ENCODE measurements at places on chromosomes 5 and 9.

DNA sequence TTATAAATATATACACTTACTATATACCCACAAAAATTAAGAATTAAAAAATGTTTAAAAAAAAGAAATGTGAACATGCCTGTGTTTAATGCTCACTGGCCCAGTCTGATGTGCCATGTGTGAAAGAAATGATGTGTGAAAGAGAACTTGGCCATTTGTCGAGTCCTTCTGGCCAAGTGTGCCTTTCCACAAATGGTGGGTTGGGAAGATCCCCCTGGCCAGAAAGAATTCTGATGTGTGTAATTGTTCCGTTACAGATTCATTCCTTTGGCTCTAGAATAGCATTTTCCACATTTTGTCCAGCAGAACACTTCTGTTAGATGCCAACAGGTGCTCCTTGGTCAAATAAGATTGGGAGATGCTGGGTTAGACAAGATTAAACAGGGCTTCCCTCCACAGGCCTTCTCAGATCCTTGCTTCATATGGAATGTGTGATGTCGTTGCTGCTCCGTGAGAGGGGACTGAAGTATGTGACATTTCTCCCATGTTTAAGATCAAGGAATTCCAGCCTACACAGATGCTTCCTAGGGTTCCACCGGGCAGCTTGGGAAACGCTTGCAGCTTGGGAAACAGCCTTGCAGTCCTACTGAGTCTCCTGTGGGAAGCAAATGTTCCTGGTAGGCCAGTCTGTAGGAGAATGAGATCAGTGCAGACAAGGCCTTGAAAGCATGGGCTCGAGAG is 32.1 kb downstream of the GDNF start:
- no peak for DNase-seq

DNA sequence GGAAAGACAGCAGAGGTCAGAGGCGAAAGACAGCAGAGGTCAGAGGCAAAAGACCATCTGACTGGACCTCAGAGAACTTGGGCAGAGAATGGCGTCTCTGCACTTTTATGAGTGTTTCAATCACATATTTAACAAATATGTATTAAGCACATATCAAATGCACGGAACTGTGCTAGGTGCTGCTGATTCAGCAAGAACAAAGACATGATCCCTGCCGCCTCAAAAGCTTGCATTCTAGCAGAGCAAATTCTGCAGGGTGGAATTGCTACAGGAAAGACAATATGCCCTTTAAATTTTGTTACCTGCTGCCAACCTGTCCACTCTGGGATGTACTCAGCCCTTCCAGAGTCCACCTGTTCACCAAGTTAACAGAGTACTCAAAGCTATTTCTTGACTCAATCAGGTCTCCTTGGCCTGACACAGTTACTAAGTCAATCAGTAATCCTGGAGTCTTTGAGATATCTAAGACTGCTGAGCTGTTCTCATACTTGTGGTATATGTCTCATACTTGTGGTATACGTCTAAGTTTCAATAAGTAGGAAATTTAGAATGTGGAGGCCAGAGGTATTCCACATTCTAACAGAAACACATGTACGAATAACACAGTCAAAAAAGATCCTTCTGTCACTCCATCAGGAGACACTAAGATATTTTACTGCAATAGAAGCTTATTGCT is 131.8 kb downstream of the GNAQ start:
- DNase-seq: peak; percentile 77

- DNase-seq: no peak
Measured at GRCh38 chr5:108720391-108720790, 27.3 kb upstream of the FER start.

DNA sequence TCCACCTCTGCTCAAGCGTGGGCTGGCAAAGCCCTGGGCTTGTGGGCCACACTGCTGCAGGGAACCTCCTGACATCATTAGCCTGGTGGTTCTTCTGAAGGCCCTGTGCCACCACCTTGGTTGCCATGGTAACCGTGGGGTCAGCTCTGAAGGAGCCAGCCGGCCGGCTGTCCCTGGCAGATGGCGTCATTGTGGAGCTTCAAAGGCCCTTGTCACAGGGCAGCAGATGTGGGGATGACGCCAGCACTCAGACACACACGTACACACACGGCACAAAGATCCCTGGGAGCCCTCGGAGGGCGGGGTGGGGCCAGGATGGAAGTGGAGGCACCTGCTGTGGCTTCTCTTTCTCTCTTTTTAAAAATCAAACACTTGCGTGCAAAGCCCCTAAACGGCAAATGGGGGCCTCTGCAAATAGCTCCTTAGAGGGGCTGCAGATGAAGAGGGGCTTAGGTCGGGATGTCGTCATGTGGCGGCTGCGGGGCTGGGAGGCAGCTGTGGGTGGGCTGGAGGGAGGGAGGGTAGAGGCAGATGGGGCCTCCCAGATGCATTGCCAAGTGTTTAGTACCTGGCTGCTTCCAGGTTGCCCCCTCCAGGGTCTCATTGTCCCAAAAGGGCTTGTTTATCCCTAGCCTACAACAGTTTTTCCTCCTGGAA is 19.5 kb upstream of the RPL26L1 start:
- peak; percentile 59 for DNase-seq

- DNase-seq: no peak
Measured at GRCh38 chr5:76612942-76613341, 10.3 kb downstream of the F2RL2 start.

GRCh38 chr5:160233215-160233614 is 3.9 kb downstream of the FABP6 start:
- DNase-seq: peak; percentile 26

- no peak for DNase-seq
Measured at GRCh38 chr5:11363631-11364178, 540.5 kb downstream of the CTNND2 start.

- peak; percentile 29 for DNase-seq
Measured at GRCh38 chr5:51345106-51345505, 38.1 kb upstream of the ISL1 start.

DNA sequence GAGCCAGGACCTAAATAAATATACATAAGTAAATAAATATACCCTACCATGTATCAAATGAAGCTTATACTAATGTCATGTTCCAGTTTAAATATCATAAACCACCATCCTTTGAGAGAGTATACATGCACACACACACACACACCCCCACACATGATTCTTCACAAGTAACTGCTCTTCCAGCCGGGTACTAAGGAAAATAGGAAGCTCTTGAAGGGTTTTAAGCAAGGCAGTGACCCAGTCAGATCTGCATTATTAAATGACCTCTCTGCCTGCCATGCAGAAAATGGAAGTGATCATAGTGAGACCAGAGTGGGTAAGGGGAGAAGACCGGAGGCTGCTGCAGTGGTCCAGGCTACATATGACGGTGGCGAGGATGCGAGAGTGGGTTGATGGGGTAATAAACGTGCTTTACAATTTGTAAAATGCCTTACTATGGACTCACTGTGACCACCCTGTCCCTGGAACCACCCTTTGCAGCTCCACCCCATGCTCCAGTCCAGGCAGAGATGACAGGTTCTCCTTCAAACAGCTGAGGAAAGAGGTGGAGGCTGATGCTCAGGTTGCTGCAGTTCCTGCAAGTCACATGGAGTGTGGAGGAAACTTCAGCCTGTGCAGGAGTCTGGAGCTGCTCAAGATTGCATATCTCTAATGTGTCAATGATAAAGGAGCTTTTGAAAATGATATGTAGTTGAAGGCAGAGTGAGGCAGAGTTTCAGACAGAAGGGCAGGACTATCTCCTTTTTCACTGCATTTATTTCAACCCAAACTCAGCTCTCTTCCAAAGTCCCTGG is 38.8 kb upstream of the NDFIP1 start:
- DNase-seq: no peak

GRCh38 chr9:69645488-69645887 is 26.7 kb downstream of the APBA1 start:
- DNase-seq: no peak

DNA sequence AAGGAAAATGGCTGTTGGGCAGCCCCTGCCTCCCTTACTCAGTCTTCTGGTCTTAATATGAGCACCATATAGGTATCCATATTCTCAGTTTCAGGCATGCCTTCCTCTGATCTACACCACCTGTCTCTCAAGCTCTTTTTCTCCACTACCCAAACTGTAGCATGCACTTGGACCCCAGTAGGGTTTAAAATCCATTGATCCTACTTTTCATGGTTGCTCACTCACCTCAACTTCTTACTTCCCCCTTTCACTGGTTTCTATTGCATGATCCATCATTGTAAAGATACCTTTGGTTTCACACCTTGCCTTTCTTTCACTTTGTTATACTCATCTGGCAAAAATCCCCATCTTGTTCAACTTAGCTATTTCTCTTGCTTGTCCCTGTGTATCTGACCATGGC is 159.4 kb downstream of the KDM4C start:
- no peak for DNase-seq

- DNase-seq: peak; percentile 15
Measured at GRCh38 chr5:144504929-144505577, 334.4 kb downstream of the KCTD16 start.

DNA sequence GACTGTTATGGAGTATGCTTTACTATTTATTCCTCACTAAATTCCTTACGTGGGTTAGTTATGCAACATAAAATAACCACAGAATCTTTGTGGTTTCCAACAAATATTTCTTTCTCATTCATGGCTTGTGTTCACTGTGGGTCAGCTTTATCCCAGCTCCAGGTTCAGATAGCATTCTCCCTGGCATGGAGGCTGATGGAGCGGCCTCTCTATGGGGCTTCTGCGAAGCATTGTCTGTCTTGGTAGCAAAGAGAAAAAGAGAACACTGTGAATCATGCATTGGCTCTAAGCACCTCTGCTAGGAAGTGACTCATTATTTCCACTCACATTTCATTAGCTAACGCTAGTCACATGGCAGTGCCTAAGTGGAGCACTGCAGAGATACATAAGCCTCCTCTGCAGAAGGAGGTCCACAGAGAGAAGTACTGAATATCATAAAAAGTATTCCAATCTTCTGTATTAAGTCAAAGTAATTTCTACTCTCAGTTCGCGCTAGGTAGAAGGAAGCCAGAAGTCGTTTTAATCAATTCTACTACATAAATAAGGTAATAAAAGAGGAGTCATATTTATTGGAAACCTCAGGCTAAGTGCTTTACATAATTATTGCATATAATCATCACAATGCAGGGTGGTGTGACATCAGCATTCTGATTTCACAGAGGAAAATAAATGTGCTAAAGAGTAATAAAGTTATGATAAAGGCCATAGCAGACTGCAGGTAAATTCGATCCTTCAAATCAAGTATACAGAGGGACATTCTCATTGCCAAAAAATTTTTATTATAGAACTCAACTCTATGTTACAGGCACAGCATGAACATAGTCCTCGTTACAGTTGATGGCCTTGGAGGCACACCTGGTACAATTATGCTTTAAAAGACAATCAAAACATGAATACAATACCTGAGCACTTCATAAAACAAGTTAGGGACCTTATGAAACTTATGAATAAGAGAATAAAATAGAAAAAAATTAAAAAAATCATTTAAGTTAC is 531.1 kb downstream of the CETN3 start:
- DNase-seq: peak; percentile 59

GRCh38 chr5:140113180-140113698 is 670 bp upstream of the PURA start:
- DNase-seq: peak; percentile 36

- no peak for DNase-seq
Measured at GRCh38 chr5:143019614-143020515, 249.7 kb downstream of the ARHGAP26 start.

DNA sequence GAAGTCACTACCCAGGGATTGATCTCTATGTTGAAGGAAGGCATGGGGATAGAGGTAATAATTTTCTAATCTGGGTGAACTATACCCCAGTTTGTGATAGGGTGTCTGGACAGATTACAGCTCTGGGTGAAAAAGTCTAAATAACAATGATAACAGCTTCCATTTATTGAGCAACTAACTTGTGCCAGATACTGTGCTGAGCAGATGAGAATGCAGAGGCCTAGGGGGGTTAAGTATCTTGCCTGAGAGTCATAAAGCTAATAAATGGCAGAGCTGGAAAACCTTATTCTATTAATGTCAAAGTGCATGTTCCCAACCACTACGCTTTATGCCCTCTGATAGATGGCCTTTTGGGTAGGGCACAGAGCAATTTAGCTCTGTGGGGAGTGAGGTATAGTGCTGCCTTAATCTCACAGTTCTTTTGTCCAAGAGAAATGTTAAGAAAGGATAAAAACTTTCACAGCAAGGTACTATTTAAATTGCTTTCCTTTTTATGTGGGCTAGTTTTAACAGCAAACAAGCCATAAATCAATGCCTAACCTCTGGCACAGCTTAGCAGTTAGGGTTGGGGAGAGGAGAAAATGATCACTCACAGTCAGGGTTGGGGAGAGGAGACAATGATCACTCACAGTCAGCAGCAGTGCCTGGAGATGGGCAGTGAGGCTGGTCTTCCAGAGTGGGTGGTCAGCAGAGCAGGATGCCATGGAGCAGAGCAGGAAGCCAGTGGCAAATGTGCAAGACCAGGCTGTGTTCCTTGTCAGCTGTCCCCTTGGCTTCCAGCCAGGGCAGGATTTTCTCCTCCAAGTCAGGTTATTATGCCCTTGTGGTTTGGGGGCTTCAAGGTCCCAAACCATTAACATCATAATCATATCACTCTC is 187.0 kb downstream of the CARTPT start:
- DNase-seq: no peak

DNA sequence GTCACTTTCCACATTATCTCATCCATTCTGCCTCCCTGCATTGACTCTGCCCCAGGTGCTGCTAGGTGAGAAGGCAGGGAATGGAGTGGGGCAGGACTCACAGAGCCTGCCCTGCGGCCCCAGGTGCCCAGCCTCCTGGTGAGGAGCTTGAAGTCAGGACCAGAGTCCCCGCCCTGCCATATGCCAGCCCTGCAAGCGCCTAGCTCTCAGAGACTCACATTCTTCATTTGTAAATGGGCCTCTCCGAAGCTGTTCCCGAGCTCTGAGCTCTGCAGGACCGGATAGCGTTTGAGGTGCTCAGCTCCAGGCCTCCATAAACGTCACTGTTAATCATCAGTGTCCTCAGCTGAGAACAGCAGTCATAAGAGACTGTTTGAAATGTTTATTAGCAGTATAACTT is 75.1 kb upstream of the STXBP1 start:
- DNase-seq: peak; percentile 89

- peak; percentile 25 for DNase-seq
Measured at GRCh38 chr5:95670568-95670967, 12.2 kb downstream of the SPATA9 start.

DNA sequence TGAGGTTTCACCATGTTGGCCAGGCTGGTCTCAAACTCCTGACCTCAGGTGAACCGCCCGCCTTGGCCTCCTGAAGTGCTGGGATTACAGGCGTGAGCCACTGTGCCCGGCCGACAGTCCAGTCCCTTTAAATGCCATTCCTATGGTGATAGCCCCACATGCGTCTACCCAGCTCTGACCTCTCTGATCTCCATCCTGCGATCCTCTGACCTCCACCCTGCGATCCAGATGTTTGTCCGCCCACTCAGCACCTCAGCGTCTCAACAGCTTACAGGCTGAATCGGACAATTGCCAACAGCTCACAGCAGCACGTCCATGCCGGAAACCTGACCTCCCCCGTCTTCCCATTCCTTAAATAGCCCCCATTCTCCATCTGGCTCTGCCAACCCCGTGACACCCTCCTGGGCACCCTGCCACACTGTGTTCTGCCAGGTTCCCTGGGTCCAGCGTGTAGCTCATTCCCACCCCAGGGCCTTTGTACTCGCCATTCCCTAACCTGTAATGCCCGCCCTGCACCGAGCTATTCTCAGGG is 44.0 kb upstream of the RNU6ATAC start:
- DNase-seq: peak; percentile 48

GRCh38 chr9:126690431-126691051 is 76.8 kb downstream of the LMX1B start:
- no peak for DNase-seq
